Fibroblast of skin of abdomen (primary cell): ENCODE measurements at places on chromosomes 1 and 21.

- peak; percentile 28 for DNase-seq
Measured at GRCh38 chr1:212700892-212701819, 1.5 kb upstream of the BATF3 start.

- no peak for DNase-seq
Measured at GRCh38 chr1:2801535-2802291, at the start of gene TTC34. Gene TTC34, minus strand, starts transcription at chr1:2801693. Its CDS starts 866 bp downstream, at chr1:2800827.

GRCh38 chr1:94831641-94832040 lies 11.5 kb downstream of the SLC44A3 start:
- no peak for DNase-seq

DNA sequence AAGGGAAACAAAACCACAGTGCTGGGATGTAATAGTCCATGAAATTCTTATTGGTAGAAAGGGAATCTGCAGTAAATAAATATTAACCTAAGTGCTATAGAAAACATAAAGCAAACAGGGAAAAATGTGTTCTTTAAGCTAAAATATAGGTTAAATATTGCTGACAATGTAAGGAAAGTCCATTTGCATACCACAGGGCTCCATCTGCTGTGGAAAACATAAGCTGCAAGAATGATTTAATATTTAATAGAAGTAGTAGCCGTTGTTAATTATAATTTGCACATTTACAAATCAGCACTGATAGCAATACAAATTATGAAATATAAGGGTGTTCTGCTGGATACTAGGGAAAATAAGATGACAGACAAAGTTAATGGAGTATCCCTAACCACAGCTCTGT lies 444.9 kb upstream of the PKN2 start:
- DNase-seq, result no peak

DNA sequence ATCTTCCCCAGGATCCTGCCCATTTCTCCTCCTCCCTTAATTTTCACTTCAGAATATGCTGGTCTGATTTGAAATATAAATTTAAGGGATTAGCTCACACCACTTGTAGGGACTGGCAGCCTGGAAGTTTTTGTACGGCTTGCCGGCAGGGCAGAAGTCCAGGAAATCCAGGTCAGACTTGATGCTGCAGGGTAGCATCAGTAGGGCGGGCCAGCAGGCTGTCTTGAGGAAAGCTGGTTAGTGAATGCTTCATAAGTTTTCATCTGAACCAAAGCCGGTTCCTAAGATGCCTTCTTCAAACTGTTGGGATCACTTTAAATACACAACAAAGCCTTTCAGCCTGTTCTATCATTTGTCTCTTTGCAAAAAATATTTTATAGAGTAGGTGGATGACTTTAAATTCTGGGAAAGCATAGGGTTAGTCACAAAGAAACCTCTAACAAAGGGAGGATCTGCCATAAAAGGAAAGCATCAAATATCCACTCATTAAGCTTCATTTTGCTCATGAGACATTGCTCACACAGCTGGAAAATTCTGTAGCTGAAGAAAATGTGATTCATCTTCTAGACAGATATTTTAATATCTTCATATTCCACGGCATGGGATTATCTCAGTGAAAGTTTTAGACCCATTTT lies 90.7 kb upstream of the GFI1 start:
- peak; percentile 39 for DNase-seq

GRCh38 chr1:62384276-62385005 lies 52.4 kb upstream of the USP1 start:
- peak; percentile 96 for DNase-seq

GRCh38 chr1:175690298-175690697 lies 53.1 kb downstream of the TNR start:
- DNase-seq, result no peak

DNA sequence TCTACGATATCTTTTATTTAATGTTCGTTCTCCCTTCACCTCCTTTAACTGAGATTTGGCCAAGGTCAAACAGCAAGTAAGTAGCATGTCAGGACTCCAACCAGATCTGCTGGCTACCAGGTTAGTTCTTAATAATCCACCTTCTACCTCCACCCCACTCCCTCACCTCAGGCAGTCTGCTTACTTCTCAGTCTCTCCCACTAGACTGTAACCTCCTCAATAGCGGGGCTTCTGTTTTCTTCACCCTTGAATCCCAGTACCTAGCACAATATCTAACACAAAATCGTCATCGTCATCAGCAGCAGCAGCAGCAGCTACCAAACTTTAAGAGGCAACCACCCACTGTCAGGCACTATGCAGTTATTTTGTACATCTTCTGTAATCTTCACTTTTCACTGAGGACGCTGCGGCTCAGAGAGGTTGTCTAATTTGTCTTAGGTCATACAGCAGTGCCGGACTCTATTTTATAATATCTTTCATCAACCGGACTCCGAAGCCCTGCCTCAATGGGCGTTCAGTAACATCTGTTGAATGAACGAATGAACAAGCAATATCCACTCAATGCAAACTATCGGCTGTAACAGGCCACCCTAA lies 859 bp upstream of the MAGI3 start:
- DNase-seq, result no peak

DNA sequence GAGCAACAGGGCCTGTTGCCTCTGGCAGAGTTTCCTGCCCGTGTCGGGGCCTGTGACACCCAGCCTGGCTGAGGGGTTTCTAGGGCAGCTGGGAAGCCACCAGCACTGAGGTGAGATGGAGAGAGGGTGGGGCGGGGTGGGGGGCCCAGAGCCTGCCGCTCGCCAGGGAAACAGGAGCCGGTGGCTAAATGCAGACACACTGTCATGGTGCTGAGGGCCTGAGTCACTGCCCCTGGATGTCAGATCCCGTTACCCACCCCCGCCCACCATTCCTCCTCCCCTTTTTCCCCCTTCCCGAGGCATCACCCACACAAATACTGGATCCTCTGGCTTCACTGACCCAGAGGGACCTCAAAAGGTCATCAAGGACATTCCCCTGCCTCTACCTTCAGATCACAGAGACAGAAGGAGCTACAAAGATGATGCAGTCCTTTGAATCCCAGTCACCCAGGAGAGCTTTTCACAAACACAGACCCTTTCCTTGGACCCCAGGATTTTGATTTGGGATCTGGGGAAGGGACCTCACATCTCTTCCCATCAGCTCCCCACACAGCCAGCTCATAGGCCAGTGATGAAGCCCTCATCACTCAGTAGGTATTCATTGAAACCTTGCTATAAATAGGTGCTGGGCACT lies 1.9 kb upstream of the HSPB7 start:
- DNase-seq, result peak; percentile 33

- no peak for DNase-seq
Measured at GRCh38 chr1:79283451-79283850, 276.9 kb upstream of the ADGRL4 start.

GRCh38 chr1:223621312-223621734 lies 44.2 kb downstream of the CAPN8 start:
- no peak for DNase-seq

GRCh38 chr1:51515982-51516648 lies 3.0 kb downstream of the EPS15 start:
- DNase-seq, result no peak

- peak; percentile 21 for DNase-seq
Measured at GRCh38 chr1:90393025-90393424, 324.1 kb downstream of the BARHL2 start.

DNA sequence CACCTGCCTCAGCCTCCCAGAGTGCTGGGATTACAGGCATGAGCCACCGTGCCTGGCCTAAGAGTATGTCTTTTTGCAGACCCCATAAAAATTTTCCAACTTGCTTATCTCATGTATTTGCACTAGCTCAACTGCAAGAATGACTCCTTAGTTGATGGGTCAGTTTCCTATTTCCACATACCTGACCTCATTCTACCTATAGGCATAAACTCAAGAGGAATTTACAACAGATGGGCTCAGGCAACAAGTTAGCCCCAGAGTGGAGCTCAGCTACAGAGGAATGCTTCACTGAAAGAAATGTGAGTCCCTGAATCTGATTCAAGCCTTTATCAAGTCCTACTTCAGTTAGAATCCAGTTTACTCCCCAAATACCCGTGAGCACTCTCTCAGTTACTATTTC lies 5.3 kb upstream of the SLC37A1 start:
- no peak for DNase-seq

DNA sequence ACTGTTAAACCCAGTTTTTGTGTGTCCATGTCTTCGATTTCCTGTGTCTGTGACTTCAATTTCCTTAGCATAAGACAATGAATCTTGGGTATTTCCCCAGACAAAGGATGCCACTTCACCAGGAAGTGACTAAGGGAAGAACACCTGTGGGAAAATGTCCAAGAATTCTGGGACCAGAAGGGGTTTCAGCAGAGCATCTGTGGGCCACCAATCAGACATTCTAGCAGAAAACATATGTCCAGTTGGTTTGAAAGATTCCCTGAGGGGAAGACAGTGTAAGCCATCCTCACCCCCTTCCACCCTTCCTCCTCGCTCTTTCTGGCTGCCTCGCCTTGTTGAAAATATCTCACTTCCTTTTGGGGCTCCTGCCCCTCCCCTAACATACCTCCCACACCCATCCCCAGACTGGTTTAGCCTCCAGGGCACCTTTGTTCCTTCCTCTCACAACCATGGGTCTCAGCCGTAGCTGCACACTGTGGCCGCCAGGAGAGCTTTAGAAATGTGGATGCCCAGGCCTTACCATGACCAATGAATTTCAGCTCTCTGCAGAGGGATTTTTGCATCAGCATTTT lies 25.5 kb upstream of the IFNAR1 start:
- DNase-seq, result no peak

GRCh38 chr1:228456252-228457016 lies 30.7 kb upstream of the RNF187 start:
- DNase-seq, result no peak

DNA sequence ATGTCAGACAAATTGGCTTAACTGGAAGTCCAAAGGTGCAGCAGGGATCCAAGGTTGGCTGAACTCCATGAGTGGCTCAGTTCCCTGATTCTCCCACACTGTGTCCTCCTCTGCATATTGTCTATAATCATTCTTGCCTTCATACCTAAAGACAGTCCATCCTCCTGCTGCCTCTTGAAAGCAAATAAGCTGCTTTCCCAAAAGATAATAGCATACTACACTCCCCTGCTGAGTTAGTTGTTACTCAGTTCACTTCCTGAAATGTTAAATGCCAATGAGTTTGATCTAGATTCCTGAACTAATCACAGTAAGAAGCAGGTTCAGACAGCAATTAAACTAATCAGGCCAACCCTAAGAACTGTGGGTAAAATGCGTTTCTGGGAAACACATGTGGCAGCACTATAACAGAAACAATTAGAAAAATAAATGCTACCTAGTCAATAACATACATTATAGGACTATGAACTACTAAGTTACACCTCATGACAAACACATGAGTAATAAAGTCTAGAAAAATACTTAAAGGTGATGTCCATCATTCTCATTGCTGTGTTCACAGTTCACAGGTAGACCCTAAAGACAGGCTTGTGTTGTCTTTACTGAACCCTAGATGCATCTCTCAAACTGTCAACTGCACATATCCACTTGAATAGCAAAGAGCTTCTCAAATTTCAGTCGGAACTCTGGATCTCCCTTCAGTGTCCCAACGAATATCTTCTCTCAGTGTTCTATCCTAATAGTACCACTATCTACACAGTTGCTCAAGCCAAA lies 50.8 kb upstream of the BOLA1 start:
- DNase-seq, result no peak

DNA sequence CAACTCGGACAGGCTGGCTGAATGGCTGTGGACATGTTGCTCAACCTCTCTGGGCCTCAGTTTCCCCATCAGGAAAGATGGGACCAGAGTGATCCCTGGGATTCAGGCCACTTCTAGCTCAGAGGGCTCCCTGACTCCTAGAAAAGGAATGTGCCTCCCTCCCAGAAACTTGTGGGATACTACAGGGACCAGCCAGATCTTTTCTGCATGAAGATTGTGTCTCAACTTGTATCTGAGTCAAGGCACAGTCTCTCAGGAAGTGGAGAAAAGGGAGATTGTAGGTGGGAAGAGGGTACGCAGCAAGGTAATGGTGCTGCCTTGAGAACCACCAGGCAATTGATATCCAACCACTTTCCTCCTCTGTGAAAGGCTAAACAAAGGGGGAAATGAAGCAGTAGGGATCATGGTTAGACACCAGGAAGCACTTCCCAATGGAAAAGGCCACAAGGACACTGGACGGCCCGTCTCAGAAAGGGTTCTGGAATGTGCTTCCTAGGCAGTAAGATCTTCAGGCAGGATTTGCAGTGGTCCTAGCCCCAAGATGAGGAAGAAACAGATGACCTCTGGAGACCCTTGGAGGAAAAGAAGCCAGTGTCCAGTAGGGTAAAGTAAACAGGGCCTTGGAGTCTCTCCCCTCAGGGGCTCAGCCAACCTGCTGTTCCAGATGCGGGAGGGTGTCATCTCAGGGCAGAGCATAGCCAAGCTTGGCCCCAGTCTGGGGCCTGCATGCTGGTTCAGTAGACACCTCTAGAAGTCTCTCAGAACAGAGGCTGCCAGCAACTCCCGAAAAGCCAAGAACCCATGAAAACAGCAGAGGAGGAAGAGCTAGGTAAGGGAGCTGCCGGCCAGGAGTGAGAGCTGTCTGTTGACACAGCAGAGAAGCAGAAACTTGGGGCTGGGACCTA lies 16.8 kb downstream of the IFFO2 start:
- DNase-seq, result peak; percentile 58

DNA sequence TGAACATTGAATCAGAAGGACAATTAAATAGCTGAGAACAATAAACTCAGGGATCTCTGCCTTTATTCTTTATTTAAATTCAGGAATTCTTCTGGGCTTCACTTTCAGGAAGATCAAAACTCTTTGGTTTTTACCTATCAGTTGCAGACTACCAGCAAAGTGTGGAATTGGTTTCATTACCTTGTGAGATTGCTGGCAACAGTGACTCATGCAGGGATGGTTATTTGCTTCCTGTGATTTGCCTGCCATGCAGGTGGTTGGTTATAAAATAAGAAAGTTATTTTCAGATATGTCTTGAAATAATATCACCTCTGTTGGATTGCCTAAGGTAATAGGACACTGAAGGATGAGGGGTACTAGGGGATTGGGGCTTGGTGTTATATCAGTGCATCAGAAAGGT lies 204.6 kb downstream of the PTBP2 start:
- no peak for DNase-seq

GRCh38 chr1:201585901-201586300 lies 47.0 kb downstream of the NAV1 start:
- DNase-seq, result peak; percentile 72

- DNase-seq, result no peak
Measured at GRCh38 chr1:152933196-152933595, 13.8 kb upstream of the SPRR5 start.

GRCh38 chr1:53023546-53023945 lies 38.5 kb upstream of the PODN start:
- no peak for DNase-seq

DNA sequence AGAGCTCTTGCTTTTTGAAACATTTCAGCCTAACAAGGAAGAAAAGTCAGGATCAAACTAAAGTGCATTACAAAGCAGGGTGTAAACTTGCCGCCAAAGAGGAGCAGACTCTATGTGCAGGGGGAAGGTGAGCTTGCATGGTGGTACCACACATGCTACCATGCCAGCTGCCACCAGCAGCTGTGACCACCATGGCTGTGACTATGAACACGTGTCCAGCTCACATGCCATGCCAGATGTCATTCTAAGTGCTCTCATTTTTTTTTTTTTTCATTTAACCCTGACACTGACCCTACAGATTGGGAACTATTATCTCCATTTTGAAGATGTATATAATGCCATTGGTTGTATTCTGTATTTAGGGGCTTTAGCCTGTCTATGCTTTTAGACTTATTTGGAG lies 79.0 kb downstream of the PCP4 start:
- DNase-seq, result no peak
